Karpas-422 (cell line): ENCODE measurements at places on chromosomes 5 and 9. TPM values are rescaled to one million over a fixed set of nuclear protein-coding genes. Genes with fewer than 3 reads are reported as not detected.

The FOXD4 gene
- total RNA-seq, result 0.93 and 2.4 TPM in 2 replicates

- DNase-seq, result no peak
Measured at GRCh38 chr5:124193371-124193789, 553.1 kb downstream of the ZNF608 start.

DNA sequence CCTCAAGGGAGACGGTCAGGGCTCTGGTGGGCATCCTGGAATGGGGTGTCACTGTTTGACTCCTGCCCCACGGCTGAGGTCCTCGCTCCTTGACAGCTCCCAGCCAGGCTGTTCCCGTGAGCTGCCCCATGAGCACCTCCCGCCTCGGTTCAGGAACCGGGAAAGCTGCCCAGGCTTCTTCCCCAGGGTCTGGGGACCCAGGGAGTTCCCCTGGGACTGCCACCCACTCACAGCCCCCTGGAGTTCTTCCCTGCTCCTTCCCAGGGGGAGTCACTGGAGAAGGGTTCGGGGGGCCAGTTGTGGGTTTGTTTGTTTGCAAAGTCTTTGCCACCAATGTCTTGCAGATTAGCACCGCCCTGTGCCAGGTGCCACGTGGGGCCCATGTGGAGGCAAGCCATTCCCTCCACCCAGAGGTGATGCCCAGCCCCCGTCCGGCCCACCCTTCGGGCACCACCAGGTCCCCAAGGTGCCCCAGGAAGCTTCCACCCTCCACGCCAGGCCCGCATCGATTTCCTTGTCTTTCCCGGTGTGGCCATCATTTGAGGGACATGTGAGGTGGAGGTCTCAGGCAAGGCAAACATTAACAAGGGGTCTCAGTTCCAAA, 1.3 kb downstream of the PLPP7 start:
- DNase-seq, result no peak

- no peak for DNase-seq
Measured at GRCh38 chr5:26864061-26864460, 174.3 kb downstream of the CDH9 start.

GRCh38 chr9:4573176-4573575, 82.9 kb downstream of the SLC1A1 start:
- peak; percentile 5 for DNase-seq

- no peak for DNase-seq
Measured at GRCh38 chr5:135437796-135438560, 9.2 kb downstream of the DCANP1 start.

DNA sequence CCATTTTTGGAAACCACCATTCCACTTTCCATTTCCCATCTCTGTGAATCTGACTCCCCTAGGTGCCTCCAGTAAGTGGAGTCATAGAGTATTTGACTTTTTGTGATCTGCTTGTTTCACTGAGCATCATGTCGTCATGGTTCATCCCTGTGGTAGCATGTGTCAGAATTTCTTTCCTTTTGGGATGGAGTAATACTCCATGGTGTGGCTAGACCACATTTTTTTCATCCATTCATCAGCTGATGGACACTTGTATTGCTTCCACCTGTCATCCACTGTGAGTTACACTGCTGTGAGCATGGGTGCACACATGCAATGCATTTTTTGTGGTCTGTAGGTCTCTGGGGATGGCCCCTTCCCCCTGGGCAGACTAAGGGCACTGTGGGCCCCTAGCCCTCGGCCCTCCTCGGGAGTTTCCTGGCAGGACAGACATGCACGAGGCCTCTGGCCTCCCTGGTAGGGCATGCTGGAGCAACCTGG, 115.9 kb downstream of the GADD45G start:
- DNase-seq, result no peak

DNA sequence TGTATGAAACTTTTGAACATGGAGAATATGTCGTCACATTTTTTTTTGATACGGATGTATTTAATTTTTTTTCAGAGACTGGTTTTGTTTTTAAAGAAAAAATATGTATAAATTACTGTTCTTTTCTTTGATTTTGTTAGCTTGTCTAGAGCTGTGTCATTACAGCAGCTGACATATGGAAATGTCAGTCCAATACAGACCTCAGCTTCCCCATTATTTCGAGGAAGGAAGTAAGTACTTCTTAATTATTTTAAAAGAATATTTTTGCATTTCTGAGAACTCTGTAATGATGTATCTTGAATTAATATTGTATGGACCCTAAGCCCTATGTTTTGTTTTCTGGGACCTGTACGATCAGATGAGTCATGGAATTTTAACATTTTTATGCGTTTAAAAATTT, 7.6 kb downstream of the TENT2 start:
- no peak for DNase-seq
